ENCODE measurements at places on chromosomes 6 and 20.

DNA sequence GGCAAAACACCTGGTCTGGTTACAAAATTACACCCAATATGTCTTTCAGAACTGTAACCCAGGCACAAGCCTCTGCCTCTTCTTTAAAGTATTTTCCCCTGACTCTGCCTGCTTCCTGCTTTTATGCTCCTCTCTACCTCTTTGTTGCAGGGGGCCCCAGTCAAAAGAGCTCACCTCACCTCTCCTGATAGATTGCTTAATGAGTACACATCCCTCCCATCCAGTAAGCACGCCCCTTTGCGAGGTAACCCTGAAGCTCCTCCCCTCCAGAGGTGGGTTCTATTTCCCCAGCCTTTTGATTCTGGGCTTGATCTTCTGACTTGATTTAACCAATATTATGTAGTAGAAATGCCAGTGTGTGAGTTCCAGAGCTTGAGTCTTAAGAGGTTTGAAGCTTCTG is 56.6 kb upstream of the EYA2 start:
- no peak for DNase-seq

- DNase-seq = no peak
These were observed 7.9 kb downstream of the ROS1 start for GRCh38 chr6:117417851-117418250.

DNA sequence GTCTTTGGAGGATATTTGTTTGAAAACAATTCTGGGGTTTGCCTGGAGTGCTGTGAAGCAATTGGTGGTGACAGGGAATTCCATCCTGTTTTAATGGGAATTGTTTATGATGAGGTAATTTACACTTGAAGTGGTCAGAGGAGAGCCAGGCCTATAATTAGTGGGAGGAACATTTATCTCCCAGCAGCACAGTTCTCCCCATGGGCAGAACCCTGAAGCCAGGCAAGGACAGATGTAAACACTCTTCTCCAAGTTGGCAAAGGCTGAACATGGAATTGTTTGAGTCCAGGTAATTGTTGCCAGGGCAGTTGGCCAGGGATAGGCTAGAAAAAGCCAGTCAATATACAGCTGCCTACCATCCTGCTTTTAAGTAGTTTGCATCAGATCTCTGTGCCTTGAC is 789.7 kb downstream of the FRK start:
- no peak for DNase-seq

DNA sequence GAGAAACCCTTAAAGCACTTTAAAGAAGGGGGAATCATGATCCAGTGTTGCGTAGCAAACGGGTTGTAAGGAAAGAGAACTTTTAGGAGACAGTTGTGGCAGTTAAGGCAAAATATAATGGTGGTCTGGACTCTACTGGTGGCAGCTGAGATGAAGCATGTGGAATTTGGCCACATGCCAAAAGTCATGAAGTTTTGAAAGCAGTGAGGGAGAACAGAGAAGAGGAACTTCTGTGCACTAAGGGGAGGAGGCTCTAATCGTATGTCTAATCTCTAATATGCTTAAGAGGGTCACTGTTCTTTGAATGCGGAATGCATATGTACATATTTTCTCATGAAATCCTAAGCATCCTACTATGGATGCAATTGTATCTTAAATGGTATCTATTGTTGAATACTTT is 91.5 kb downstream of the RIMS1 start:
- DNase-seq = no peak

GRCh38 chr6:2914318-2914660 is 11.2 kb upstream of the SERPINB9 start:
- no peak for DNase-seq

DNA sequence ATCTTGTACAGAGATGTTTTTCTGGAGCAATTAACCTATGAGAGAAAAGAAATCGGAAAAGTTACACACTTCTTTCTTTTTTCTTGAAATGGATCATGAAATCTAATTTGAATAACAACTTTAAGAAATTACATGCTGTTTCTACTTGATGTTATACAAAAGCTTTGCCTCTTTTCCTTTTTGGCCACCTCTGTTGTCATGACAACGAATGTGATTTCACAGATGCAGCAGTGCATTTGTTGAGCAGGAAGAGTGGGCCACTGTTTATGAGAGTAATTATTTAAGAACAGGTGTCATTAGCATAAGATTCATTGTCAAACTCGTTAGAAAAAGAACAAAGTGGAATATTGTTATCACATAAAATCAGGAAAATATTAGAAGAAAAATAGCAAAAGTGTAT is 148.3 kb upstream of the IMPG1 start:
- no peak for DNase-seq

- no peak for DNase-seq
These were observed 45.9 kb downstream of the FAM135A start for GRCh38 chr6:70459235-70459634.

DNA sequence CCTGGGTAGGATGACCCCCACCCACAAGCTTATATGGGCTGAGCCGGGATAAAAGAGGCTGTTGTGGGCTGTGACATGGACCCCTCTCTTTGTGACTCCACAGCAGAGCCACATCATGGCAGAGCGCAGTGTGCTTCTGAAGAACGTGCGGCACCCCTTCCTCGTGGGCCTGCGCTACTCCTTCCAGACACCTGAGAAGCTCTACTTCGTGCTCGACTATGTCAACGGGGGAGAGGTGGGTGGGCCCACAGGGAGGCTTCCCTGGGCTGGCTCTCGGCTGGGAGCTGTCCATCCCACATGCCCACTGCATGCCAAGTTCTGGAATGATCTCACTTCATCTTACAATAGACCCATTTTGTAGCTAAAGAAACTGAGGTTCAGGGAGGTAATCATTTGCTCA is 10.5 kb downstream of the SGK2 start:
- no peak for DNase-seq

DNA sequence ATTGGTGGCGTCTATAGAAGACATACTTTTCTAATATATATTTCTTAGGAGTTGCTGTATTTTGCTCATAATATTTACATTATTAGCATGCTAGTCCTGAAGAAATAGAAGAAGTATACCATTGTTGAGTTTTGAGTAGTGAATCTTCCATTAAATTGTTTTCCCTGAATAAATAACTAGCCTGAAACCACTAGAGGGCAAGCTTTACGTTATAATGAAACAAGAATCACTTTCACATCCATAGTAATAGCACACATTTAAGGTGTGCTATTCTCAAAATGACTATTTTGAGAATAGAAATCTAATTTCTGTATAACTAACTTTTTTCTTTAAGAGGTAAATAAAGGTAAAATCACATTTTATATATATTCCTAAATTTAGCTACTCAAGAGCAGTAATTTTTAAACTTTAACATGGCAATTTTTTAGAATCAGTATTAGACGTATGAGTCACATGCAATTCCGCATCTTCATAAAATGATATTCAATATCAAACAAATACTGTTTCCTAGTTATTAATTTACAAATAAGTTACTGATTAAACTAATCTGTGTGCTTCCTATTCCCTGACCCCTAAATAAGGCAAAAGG is 213.2 kb upstream of the MANEA start:
- DNase-seq = peak; percentile 26

GRCh38 chr6:141026504-141026903 is 1106.2 kb upstream of the GJE1 start:
- no peak for DNase-seq

GRCh38 chr20:62080249-62080990 is 14.7 kb upstream of the TAF4 start:
- DNase-seq = no peak

DNA sequence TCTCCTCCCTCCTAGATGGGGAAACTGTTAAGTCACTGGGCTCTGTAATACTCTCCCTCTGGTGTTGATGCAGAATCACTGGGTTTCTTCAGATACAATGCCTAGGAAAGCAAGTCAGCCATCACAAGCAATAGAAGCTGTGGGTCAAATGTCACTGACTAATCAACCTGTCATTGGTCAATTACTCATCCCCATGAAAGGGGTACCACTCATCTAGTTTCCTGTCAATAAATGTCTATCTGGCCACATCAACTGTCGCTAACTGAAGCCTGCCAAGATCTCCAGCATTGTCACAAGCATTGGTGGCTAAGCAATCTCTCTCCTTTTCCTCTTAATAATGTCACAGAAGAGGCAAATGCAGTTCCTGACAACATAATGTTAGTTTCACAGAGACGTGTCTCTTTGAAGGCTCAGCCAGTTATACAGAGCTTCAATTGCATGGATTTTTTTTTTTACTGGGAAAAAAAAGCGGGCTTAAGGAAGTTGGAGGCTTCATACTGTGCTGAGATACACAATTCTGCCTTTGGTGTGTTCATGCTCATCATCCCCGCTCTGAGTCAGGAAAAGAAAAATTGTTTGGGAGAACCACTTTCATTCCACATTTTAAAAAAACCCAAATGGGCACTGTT is 355.9 kb downstream of the BTBD9 start:
- no peak for DNase-seq

- DNase-seq = no peak
These were observed 114.8 kb upstream of the MARCKS start for GRCh38 chr6:113742342-113742741.

GRCh38 chr20:38226553-38226952 is 34.0 kb downstream of the KIAA1755 start:
- no peak for DNase-seq

- no peak for DNase-seq
These were observed 72.4 kb upstream of the SIRPA start for GRCh38 chr20:1822564-1823449.

DNA sequence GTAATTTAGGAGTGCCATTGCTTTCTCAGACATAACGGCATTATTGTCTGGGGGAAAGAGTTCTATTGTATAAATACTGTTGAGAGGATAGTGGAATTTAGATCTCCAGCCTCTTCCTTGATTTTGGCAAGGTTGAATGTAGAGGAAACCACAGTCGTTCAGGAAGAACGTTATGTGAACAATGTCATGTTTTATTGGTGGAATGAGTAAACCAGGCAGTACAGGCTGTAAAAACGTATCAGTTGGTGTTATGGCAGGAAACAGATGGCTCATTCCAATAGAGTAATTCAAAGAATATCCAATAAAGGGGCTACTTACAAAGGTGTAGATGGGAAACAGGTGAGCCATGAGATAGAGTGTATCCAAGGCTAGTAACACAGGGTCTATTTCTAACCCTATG is 123.6 kb upstream of the SLC35B3 start:
- DNase-seq = no peak

DNA sequence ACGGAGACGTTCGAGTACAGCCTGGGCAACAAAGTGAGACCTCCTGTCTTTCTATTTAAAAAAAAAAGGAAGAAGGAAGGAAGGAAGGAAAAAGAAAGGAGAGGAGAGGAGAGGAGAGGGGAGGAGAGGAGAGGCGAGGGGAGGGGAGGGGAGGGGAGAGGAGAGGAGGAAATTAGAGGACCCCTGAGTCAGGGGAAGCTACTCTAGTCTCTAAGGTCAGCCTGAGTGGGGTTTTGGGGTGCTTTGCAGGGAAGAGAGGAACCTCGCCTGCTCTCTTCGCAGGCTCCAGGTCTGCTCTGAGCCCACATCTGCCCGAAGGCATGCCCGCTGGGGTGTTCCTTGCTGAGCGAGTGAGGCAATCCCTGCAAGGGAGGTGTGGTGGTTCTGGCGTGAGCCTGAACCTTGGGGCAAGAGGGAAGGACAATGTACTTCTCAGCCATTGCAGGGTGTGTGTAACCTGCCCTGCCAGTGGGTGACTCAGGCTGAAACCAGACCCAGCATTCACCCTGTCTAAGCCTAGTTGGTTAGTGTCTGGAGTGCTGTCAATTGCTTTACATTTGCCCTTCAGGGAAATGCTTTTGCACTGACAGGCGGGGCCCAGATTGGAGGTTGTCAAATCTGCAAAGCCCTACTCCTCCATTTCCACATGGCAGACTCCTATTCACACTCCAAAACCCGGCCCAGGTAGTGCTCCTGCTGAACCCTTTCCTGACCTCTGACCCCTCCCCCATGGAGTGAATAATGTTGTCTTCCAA is 15.3 kb upstream of the MMP9 start:
- DNase-seq = no peak

DNA sequence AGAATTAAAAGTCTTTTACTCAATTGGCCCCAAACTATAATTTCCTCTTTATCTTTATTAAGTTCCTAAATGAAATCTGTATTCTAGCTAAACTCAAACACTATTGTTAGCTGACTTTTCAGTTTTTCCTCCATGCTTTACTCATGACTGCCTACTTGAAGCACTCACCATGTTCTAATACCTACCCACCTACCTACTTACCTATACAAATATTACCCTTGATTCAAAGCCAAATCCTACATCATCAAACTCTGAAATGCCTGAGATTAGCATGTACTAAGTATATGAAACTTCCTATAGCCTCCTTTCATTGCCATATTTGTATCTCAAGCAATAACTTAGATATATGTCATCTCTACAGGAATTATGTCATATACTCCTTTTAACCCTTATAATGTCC is 259.7 kb downstream of the HDGFL1 start:
- DNase-seq = no peak

DNA sequence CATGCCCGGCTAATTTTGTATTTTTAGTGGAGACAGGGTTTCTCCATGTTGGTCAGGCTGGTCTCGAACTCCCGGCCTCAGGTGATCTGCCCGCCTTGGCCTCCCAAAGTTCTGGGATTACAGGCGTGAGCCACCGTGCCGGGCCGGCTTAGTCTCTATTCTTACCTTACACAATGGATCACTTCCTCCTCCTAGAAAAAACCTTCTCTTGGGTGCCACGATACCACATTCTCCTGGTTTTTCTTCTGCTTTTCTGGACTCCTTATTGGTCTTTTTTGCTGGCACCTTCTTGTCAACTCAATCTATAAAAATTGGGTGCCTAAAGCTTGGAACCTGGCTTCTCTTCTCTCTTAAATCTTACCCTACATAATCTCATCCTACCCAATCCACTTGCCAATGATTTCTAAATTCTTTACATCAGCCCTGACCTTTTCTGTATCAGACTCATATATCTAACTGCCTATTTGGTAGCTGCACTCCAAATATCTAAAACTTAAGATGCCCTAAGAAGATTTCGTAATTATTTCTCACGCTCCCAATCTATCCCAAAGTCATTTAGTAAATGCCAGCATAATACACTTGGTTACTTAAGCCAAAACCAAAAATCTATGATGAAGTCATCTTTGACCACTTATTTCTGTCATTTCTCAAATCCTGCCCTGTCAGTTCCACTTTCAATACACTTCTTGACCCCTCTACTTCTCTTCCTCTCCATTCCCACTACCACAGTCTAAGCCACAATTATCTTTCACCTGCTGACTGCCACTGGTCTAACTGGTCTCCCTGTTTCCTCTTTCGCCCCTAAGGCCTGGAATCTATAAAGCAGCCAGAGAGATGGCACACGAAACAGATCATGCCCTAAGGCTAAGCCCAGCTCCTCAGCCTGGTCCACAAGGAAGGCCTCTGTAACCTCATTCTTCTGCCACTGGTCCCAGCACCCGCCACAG is 43.2 kb downstream of the ELMO2 start:
- DNase-seq = no peak

- DNase-seq = no peak
These were observed 11.8 kb downstream of the RPS6KA2 start for GRCh38 chr6:166615059-166615770.

GRCh38 chr6:51827580-51827979 is 259.8 kb downstream of the PKHD1 start:
- no peak for DNase-seq

DNA sequence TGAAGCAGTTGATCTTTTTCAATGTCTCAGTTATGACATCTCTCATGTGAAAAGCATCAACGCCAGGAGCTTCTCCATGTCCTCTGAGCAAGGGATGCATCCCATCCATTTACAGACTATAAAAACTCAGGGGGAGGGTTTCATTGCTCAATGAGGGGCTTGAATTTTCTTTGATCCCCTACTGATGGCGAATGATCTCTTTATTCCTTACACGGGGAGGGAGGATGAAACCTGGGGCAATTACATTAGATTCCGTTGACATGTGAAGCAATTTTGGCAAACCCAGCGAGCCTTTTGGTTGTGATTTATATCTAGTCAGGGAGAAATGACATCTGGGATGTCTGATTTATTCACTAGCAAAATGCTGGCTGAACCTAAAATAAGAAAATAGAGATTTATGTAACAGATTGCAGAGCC is 268.9 kb downstream of the HIVEP2 start:
- DNase-seq = no peak
